Central memory CD8-positive, alpha-beta T cell (primary cell): ENCODE measurements at places on chromosomes 11 and 22.
A peak's percentile ranks its signal among the peaks of the same experiment; 100 is the strongest.

DNA sequence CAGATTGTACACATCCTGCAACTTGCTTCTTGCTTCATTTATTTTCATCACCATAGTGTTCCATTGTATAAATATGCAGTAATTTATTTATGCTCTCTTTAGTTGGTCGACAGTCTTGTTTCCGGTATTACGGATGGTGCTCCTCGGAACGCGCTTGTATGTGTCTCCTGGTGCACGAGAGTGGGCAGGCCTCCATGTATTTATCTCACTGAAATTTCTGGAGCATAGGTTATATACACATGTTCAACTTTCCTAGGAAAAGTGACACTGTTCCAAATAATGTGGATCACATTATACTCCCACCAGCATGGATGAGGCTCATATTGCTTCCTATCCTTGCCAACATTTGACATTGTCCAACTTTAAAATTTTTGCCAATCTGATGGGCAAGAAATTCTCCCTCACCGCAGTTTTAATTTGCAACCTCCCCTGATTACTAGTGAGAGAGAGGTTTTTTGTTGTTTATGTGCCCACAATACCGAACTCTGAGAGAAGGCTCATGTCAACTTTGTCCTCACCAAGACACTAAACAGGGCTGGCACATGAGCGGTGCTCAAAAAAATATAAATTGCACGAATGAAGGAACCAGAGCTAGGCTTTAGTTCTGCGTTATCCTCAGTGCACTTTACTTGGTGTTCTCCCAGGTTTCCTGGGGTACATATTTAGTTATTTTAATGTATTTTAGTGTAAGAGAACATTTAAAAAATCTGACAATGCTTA, 3.8 kb downstream of the CSNK2A3 start:
- DNase-seq: no peak

- DNase-seq: no peak
Measured at GRCh38 chr11:9302448-9302847, 11.9 kb downstream of the TMEM41B start.

GRCh38 chr22:30302810-30303138, 13.5 kb upstream of the CASTOR1 start:
- no peak for DNase-seq

DNA sequence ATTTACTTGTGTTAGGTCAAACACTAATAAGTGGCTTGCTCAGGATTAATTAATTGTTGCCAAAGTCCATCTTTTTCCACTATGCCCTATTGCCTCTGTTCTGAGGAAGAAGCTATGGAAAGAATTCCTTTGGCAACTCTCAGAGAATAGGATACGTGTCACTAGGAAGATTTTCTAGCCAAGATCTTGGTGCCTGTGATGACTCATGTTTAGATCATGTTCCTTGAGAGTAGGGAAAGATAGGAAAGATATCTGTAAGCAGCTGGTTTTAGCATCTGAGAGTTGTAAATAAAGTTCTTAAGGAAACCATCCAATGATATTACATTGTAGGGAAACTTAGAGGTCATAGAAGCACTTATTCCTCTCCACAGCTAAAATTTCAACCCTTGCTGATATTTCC, 15.7 kb downstream of the SLN start:
- DNase-seq: no peak

- DNase-seq: no peak
Measured at GRCh38 chr11:36312611-36313472, 16.8 kb downstream of the PRR5L start.

GRCh38 chr11:68734111-68734510, 17.2 kb downstream of the TESMIN start:
- no peak for DNase-seq

- DNase-seq: no peak
Measured at GRCh38 chr11:118434123-118434552, 2.2 kb upstream of the KMT2A start.

DNA sequence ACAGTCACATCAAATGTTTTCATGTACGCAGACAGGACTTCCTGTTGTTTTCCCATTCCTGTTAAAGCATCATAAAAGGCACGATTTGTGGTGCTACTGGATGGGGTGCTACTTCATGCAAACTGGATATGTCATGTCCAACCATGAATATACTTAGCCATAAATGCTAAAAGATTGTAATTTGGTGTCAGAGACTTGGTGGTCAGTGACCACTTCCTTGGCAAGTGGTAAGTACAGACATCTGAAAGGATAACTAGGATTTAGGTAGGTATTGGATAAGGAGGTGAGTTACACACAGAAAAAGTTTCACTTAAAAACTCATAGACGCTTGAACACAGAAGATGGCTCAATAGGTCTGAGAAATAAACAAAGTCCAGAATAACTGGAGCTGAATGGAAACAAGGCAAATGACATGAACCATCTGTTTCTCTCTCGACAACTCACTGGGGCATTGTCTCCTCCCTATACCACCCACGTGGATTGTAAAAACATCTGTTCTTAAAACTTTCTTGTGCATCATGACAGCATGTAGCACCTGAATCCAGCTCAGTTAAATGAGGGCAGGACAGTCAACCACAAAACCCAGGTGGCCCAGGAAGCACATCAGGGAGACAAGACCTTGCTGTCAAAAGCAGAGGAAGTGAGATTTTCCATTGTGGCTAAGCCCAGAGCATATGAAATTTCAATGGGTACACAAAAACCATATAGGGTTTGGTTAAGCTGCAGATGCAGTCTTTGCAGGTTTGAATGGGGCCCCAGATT, 22.1 kb upstream of the IGLL5 start:
- DNase-seq: no peak

DNA sequence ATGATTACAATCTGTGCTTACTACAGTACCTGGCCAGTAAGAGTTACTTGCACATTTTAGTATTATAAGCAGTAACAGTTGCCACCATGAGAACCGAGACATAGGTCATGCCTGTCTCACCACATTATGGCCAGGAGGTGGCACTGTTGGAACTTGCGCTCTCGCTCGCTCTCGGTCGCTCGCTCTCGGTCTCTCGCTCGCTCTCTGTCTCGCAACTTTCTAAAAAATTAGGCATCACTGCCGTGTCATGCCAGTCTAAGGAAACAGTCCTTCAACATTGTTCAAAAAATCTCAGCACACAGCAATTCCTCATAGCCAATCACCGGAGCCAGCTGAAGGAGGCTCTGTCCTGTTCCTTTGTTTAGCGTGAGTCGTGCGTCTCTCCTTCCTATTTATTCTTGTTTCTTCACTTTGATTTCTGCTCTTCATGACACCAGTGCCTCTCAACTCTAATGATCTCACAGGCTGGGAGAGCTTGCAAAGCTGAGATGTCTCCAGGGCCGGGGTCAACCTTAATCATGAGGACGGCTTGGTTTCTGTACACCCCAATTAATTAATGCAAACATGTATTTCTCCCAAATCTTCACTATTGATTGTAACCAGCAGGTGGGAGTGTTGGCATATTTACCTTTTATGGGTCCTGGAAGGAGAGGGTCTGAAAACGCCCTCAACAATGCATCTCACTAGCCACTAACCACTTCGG, 6.3 kb upstream of the ADAMTS8 start:
- DNase-seq: peak; percentile 49

DNA sequence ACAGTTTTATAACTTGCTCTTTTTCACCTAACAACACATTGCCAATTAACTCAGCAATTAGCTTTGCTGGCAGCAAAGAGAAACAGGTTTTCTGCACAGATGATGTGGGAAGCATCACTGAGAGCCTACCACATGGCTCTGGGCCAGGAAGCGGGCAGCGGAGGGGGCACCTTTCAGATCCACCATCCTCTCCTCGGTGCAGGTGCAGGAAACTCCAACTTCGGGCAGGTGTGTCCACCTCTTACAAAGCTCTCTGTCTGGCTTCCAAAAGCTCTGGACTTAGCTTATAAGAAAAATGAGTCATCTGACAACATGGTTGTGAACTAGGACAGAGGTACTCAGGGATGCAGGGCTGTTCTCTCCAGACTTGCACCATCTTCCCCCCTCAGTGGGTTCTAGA, 77.0 kb downstream of the RPS6KA4 start:
- no peak for DNase-seq

- no peak for DNase-seq
Measured at GRCh38 chr11:119739021-119739703, 10.2 kb upstream of the NECTIN1 start.

GRCh38 chr22:12601870-12602779, 2925.9 kb upstream of the OR11H1 start:
- no peak for DNase-seq

DNA sequence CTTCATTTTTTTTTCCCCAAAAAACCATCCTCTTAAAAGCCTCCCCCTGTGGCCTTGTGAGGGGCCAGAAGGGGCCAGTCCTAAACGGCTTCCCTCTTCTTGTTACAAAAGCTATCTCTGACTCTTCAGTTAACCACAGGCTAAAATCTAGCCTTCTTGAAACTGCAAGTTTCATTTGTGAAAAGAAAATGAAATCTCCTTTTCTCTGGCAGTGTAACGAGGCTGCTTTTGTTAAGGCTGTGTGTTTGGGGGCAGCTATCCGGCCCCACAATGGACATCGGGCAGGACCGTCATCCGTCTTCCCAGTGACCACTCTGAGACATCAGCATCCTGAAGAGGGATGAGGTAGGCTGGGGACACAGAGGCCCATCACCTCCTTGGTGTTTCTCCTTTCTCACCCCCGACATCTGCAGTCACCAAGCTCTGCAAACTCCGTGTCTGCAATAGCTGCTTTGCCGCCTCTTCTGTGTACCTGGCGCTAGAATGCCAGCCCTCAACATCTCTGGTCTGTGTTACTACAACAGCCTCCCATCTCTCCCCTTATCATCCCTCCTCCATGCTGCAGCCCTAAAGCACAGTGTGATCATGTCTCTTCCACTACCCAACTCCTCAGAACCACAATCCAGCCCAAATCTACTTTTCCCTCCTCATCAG, 94.0 kb downstream of the RCN1 start:
- no peak for DNase-seq

GRCh38 chr11:112652786-112653390, 308.3 kb upstream of the NCAM1 start:
- no peak for DNase-seq

DNA sequence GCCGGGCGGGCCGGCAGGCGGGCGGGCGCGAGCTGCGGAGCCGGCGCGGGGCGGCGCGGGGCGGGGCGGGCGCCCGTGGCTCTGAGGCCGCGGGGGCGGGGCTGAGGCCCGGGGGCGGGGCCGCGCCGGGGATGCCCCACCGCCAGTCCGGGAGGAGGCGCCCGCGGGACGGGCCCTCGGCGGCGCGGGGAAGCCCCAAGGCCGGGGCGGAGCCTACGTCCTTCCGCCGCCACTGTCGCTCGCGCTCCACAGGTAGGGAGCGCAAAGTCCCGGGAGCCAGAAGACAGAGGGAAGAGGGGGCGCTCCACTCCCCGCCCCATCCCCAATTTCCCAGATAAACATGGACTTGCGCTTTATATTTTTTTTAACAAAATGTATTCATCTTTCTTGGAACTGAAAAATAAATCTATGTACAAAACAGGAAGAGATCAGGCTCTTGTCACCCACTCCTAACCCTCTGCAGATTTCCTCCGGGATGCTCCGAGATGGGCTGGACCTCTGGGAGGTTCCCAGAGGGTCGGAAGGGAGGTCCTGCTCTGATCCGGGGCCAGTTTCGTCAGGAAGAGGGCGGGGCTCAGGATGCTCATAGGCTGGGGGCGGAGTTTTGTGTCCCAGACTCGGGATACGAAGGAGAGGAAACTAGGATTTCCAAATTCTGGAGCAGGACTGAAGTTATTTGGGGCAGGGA, at the start of gene MAP4K2:
TSS of gene MAP4K2 (minus strand) at position 57 of the 688 bp plus-strand sequence. CDS start 65 bp downstream, outside the sequence.
- DNase-seq: peak; percentile 75

- no peak for DNase-seq
Measured at GRCh38 chr11:130269326-130269943, 45.3 kb downstream of the ZBTB44 start.

DNA sequence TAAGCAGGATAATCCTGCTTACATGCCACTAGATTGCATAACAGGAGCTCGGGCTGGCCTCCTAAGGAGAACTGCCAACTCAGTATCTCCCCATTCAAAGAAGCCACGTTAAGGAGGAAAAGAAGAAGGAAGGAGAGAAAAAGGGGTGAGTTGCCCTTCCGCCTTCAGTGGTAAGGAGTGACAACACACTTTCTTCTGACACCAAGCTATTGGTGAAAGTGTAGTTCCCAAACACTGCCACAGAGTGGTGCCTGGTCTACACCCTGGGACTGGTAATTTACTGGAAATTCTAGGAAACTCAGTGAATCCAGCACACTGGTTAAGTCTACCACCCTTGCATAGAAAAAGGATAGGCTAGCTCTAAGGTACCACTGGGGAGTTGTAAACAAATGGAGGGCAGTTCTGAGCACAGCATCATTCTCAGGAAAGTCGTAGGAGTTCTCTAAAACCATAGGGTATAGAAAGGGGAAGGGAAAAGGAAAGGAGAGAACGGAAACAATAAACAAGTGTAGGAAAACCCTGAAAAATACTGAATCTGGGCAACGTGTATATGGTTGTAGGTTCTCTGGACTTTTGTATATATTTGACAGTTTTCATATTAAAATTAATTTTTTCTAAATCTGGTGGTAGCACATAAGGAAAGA, 58.2 kb downstream of the RRAS2 start:
- DNase-seq: no peak

DNA sequence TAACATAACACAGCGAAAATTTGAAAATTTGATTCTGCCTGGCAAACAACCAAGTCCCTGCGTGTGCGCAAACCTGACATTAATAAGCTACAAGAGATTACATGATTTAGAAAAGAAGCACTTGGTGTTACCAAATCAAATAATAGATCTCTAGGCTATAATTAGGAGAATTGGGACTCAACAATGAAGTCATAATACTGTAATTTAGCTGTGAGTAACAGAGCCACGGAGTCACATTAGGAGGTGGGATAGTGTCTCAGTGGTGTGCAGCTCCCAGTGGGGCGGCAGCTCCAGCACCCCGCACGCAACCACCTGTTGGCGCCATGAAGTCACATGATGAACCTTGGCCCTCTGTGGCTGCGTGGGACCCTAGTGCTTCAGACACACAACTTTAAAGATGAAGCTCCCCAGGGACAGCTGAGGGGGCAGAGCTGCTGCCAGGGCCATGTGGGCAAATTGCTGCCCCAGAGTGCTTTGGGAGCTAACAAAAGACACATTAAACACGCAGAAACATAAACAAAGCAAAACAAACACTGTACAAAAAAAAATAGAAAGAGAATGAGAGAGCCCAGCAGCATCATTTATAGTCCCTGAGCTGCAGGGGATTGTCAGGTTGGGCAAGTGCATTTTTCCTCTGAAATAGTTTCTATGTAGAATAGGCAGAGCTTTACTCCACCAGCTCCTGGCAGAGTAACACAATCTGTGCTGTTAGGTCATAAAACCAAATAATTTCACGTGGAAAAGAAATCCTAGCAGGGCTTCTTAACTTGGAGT, 605.6 kb downstream of the SOX6 start:
- no peak for DNase-seq

- no peak for DNase-seq
Measured at GRCh38 chr11:70623906-70624597, 225.7 kb downstream of the CTTN start.

DNA sequence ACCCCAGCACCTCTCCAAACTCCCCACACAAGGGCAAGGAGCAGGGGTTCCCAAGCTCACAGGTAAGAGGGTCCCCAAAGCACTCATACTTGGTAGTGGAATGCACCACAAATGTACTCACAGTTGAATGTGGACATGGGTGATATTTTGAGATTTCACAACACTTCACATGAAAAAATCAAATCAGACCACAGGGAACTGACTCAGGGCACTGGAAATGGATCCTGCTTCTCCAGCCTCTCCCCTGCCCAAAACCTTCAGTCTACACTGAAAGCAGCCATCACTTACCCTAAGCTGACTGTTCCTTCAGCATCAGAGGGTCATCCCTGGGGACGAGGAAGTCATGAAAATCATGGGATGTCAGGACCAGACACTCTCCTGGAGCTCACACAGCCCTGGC, 40.2 kb downstream of the SCGB1A1 start:
- DNase-seq: no peak

GRCh38 chr22:17846326-17846992, 72.2 kb upstream of the BID start:
- DNase-seq: no peak

GRCh38 chr11:65861533-65862183, 1.4 kb downstream of the MUS81 start:
- DNase-seq: no peak
